Heart left ventricle (tissue), 16 donors: ENCODE measurements at places on chromosomes 3 and 15.

DNA sequence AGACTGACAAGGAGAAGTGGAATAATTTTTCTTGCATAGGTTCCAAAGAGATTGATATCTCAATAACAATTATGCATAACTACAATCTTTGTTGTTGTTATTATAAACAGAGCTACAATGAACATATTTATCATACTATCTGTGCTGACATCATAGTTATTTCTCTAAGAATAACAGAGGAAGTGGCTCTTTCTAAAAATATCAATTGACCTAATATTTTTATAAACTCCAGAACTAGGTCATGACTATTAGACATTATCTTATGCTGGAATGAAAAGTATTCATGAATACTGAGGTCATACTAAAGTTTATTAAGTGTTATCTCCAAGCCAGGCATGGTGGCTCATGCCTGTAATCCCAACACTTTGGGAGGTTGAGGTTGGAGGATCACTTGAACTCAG, 114.1 kb downstream of the DCLK3 start:
- no peak for DNase-seq

GRCh38 chr3:38098376-38098723, 38.6 kb downstream of the ACAA1 start:
- no peak for DNase-seq

GRCh38 chr3:164658125-164658524, 420.2 kb downstream of the SI start:
- DNase-seq, result no peak

GRCh38 chr3:159806412-159806811, 182.2 kb upstream of the IL12A start:
- peak; percentile 80 for DNase-seq

DNA sequence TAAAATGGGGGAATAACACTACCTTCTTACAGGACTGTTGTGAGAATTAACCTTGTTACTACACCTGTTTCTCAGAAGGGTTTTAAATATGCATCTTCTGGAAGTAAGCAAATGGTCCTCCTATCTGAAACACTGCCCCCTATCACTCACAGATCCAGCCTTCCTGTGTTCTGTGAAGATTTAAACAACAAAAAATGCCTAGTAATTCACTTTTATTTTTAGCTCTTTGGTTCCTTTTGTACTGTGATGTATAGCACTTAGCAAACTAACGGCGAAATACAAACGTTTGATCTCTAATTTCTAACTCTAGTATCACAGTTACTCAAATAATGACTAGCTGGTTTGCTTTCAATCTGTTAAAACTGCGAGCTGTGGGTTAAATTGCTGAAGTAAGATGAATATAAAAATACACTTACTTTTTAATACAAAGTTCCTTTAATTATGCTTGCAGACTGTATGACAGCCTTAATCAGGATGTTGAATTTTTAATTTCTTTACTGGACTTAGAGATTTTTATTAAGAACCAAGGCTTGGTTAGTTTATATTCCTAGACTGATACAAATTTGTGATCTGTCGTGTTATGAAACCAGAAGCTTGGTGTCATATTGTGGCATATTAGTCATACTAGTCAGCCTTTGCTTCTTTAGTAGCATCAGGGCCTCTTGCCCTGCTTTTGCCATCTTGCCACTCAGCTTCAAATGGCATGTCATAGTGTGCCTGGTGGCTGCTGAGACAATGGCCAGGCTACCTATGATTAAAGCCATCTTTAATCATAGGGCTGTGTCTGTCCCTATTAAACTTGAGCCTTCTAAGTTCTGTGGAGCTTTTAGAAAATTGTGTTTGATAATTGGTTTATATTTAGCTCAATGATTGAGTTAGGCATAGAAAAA, 9.2 kb downstream of the EIF3J start:
- DNase-seq, result no peak
